Activated T-cell treated with anti-CD3 and anti-CD28 coated beads, Interleukin-2, amount 50 U/mL, for 72 hours (primary cell): ENCODE measurements at places on chromosomes 13 and 19. TPM values are rescaled to one million over a fixed set of nuclear protein-coding genes. Genes with fewer than 3 reads are reported as not detected.

COL5A3 gene
- total RNA-seq = 5.0 TPM

MLNR gene
- not detected for total RNA-seq

DNA sequence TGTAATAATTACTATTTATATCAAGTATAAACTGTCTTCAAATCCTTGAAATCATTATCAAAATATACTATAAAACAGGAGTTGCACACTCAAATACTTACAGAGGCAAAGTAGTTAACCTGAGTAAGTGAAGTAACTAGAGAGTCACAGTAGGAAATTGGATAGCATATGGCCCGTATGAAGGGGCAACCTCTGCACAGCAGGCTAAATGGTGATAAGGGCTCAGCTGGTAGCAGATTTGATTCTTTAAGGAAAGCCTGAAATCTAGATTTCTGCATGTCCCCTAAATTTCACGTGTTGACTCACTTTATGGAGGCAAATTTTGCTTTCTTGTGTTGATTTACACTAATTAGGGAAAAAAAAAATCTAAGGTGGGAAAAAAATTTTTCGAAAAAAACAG lies 46.4 kb downstream of the STOML3 start:
- no peak for DNase-seq

GRCh38 chr13:96450326-96451020 lies 360.6 kb downstream of the HS6ST3 start:
- no peak for DNase-seq

- no peak for DNase-seq
These were observed 164.8 kb upstream of the NBEA start for GRCh38 chr13:34777089-34777913.

DNA sequence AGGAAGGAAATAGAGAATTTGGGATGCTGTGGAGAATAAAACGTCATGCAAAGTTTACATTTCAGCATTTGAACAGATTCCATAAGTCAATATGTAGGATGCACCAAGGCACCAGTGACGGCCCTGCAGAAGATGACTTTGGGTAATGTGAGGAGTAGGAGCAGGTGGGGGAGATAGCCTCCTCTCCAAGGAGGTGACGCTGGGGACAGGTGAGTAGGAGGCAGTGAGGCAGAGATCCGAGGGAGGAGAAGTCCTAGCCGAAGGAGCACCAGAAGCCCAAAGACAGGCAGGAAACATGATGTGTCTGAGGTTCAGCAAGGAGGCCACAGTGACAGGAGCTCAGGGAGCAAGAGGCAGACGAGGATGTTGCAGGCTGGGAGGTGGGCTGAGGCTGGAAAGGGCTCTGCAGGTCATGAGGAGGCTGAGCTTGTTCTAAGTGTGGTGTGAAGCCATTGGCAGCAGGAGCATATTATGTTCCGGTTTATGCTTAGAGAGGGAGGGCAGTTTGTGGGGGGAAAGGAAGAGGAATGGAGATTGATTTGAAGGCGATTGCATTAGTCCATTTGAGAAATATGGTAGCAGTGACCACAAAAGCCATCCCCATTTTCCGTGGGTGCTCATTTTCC lies 55.7 kb upstream of the C1QTNF9 start:
- DNase-seq = no peak

GRCh38 chr13:33263484-33263883 lies 22.1 kb downstream of the STARD13 start:
- DNase-seq = no peak

DNA sequence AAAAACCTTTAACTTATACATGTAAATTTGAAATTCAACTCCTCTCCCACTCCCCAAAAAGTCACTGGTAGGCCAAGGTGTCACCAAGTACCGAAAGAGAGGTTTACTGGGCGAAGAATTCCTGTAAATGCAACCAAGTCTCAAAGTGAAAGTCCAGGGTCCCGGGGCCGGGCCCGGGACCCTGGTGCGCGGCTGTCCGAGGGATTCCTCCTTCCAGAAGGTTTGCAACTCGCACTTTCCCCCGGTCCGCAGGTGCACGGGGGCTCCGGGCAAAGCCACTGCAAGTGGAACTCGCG lies 1.1 kb downstream of the STK24 start:
- no peak for DNase-seq
